ENCODE measurements at places on chromosomes 7 and 10.

GRCh38 chr10:118501171-118501570 is 94.3 kb downstream of the PRLHR start:
- no peak for DNase-seq

DNA sequence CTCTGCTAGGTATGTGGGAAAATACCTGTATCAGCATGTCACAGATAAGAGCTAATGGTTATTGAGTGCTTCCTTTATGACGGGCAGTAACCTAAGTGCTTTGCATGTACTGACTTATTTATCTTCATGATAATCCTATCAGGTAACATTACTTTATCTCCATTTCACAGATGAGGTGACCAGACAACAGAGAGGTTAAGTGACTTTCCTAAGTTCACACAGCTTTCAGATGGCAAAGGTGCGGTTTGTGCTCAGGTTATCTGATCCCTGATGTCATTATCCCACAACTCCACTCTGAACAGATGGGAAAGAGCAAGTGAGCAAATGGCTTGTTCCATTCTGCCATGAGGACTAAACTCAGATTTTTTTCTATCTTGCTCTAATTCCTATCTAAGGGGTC is 217.0 kb upstream of the PODXL start:
- DNase-seq = no peak

GRCh38 chr10:12201543-12201942 is 5.6 kb downstream of the CDC123 start:
- no peak for DNase-seq

- DNase-seq = no peak
Observed at GRCh38 chr10:21069929-21070700, 173.0 kb upstream of the NEBL start.

DNA sequence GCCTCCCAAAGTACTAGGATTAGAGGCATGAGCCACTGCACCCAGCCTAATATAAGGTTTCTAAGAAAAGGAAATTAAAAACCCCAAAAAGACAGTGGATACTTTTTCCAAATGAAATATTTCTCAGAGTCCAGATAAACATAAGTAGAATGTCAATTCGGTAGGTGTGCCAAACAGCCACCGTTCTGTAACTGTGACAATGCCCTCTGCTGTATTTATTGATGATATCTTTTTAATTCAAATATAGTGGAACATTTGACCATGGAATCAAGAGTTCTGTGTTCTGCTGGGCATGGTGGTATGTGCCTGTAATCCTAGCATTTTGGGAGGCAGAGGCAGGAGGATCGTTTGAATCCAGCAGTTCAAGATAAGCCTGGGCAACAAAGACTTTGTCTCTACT is 28.8 kb upstream of the ZRANB1 start:
- no peak for DNase-seq

GRCh38 chr7:137886746-137887145 is 40.0 kb upstream of the DGKI start:
- peak; percentile 47 for DNase-seq

DNA sequence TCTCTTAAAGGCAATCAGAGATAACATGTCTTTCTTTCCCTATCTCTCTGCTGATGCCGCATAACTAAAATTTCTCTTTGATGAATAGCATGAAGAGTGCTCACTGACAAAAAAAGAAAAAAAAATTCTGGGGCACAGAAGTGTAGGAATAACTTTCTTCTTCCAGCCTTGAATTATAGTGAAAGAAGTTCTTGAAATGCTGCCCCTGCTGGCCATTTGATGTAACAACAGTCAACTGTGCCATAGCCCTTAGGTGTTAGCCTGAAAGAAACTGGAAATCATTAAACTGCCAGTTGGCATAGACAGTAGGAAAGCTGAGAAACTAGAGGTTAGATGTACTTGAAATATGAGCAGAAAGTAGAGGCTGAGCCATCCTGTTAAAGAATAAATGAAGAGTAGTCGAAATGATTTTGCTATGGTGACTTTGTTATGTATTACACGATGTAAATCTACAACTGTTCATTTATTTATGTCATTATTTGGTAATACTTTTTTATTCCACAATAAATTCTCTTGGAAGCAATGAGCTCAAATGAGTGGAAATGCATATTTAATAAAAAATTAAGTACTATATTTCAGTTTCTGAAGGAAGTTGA is 48.3 kb upstream of the FAM171A1 start:
- no peak for DNase-seq

GRCh38 chr7:131797841-131798240 is 241.4 kb upstream of the PODXL start:
- DNase-seq = no peak

GRCh38 chr10:86856156-86856555 is 99.7 kb downstream of the BMPR1A start:
- DNase-seq = no peak

GRCh38 chr7:158734861-158735260 is 30.3 kb upstream of the NCAPG2 start:
- no peak for DNase-seq

DNA sequence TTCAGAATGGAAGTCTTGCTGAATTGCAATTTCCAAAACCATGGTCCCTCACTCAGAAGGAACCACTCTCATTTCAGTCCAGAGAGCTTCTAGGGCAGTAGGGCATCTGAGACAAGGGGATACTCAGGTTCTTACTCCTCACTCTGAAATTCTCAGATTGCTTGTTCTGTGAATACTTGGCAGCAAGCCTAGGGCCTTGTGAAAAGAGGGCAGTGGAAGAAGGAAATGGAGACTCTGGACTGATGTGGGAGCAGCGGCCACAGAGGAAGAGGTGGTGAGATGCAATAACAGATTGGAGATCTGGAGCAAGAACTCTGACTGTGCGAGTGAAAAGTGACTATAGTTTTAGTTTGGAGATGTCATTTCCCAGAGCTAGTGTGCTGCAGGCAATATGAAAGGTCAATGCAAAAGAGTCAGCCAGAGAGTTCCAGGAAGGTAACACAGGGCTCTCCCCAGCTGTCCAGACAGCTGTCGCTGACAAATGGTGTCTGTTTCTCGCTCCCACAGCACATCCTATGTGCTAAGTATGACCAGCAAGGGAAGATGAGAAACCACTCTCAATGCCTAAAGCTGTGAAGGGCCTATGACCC is 291.6 kb upstream of the KIAA1217 start:
- no peak for DNase-seq

- DNase-seq = no peak
Observed at GRCh38 chr10:2929480-2930258, 137.7 kb upstream of the PFKP start.

DNA sequence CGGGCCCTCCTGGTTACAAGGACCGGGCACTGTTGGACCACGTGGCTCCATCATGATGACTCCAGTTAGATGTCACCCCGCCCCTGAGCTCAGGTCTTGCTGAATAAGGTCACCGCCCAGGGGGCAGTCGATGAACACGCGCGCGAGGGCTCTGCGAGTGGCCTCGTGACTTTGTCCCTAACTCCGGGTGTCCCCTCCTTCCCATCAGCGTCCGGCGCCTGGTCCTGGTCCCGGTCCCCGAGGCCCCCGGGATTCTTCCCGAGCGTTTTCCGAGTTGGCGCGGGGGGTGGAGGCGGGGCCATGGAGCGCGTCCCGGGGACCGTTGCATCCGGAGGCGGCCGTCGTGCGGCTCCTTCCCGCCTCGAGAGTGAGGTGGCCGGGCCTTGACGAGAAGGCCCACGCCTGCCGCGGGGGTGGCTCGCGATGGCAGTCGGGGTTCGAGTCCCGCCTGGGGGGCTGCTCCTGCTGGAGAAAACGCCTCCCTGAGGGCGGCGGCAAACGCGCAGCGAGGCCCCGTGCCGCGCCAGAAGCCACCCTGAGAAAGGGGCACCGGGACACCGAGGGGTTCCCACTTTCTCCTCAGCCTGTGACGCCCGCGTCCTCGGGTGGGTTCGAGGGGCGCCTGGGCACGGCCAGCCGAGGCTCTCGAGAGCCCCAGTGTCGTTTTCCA is 569 bp upstream of the NPTX2 start:
- no peak for DNase-seq

GRCh38 chr10:73865107-73865458 is 9.3 kb downstream of the CAMK2G start:
- DNase-seq = no peak

GRCh38 chr7:27131390-27131819 is 848 bp upstream of the HOXA4 start:
- no peak for DNase-seq

DNA sequence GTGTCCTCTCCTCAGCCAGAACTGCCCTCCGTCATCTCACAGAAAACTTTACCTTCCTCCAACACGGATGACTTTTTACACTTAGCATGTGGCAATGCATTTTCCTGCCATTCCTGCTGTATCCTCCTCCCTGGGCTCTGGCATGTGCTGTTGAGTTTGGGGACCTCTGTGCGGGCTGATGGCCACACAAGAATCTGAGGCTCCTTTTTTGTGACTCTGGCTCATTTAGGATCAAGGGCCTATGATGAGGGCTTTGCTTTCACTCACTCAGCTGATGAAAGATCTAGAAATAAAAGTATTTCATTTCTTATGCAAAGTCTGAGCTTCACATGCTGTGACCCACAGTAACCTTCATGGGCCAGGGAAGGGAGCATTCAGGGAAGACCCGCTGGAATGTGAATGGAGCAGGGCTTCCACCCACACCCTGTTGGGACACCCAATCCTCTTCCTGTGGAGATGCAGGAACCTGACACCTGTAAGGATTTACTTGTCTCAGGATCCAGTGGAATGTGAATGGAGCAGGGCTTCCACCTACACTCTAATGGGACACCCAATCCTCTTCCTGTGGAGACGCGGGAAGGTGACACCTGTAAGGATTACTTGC is 500.3 kb upstream of the MKI67 start:
- no peak for DNase-seq

DNA sequence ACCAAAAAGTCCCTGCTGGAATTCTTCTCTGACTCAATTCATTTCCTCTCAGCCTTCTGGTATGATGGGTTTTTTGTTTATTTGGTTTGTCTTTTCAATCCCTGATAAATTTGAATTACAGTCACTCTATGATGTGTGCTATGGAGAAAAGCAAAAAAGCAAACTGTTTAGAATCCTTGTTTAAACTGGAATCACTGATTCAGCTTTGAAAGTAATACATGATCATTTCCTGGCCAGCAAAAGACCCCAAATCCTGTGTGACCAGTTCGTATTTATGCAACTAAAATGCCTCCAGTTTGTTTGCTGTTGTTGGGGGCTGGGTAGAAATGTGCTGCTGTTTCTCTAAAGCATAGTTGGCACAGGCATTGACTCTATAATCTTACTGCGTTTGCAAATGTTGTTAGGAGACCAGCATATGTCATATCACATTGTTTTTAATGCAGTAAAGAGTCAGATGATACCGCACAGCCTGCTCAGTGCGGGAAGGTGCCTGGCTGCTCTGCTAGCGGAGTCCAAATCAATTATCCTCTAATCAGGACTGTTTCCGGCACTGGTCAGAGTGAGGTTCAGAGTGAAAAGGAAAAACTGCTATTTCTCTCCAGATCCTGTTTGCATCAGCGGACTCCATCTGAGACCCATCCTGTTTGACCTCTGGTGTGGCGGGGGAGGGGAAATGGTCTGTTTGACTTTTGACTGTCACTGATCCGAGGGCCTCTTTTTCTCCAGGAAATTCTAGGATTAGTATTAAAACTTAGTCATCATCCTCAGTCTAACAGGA is 40.6 kb upstream of the ADD3 start:
- peak; percentile 30 for DNase-seq

DNA sequence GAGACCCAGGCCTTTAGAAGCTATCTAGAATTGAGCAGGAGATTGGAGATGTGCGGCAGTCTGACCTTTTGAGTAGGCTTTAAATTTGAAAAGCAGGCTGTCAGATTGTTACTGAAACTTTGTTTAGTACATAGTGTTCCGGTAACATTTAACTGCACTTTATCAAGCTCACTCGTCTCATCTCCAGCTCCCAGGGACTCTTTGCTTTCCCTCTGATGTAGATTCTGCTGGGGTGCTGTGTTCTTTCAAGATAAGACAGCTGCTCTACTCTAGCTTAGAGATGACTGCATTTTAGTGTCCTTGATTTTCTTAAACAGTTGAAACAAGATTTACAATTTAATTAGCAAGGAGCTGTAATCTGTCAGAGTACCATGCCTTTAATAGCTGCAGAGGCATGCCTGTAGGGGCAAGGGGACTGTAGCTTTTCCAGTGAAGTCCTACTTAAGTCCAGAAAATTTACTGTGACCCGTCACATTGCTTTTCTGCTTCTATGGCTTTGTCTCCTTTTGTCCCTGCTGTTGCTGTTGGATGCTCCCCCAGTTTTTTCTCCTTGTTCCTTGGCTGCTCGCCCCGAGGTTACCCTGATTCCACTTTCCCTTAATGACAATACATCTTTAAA is 56.4 kb upstream of the MTPN start:
- DNase-seq = no peak

GRCh38 chr7:132205509-132205908 is 370.8 kb downstream of the PLXNA4 start:
- DNase-seq = no peak

GRCh38 chr10:95280637-95281036 is 10.2 kb downstream of the PDLIM1 start:
- no peak for DNase-seq

DNA sequence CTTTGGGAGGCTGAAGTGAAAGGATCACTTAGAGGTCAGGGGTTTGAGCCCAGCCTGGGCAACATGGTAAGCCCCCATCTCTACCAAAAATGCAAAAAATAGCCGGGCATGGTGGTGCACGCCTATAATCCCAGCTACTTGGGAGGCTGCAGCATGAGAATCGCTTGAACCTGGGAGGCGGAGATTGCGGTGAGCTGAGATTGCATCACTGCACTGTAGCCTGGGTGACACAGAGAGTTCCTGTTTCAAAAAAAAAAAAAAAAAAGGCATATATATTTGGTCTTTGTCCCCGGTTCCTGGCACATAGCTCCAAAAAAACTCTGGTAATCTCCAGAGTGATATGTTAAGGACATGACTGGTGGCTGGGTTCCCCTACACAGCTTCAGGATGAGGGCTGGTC is 147.3 kb downstream of the SEC23IP start:
- DNase-seq = no peak

All from fibroblast of skin of left quadriceps (primary cell).